ENCODE measurements at places on chromosomes 4 and X.

DNA sequence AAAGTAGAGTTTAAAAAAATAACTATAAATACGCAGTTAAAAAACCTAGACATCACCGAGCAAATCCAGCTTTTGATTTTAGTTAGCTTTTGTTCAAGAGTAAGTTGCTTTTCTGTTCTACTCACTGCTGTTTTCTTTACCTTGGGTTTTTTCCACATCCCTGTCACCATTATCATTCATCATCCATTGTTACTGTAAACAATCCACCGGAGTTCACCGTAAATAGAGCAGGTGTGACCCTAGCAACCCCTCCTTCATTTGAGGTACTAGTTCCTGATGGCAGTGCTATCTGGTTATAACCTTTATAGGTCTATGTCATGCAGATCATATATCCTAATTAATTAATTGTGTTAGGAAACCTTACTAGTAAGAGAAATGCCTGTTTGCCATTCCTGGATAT is 43.0 kb upstream of the TEX13D start:
- no peak for DNase-seq

- no peak for DNase-seq
Measured at GRCh38 chr4:165462009-165462408, 83.2 kb downstream of the CPE start.

DNA sequence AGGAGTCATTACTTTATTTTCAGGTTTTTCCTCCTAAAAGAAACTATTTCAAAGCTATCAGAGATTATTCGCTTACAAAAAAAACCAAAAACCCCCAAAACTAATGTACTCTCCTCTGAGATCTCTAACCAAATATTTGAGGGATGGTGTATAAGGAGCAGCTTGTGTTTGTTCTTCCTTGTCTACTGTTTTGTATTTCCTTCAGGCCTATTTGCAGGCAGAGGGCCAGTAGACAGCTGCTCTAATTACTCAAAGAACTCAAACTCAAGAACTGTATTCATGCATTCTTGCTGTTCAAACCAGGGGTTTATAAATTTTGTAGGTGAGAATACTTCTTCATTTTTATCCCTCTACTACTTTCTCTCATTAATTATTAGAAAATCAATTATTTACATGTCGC is 51.3 kb downstream of the SH3RF1 start:
- DNase-seq: no peak

GRCh38 chrX:149757206-149758067 is 16.4 kb upstream of the HSFX1 start:
- no peak for DNase-seq

DNA sequence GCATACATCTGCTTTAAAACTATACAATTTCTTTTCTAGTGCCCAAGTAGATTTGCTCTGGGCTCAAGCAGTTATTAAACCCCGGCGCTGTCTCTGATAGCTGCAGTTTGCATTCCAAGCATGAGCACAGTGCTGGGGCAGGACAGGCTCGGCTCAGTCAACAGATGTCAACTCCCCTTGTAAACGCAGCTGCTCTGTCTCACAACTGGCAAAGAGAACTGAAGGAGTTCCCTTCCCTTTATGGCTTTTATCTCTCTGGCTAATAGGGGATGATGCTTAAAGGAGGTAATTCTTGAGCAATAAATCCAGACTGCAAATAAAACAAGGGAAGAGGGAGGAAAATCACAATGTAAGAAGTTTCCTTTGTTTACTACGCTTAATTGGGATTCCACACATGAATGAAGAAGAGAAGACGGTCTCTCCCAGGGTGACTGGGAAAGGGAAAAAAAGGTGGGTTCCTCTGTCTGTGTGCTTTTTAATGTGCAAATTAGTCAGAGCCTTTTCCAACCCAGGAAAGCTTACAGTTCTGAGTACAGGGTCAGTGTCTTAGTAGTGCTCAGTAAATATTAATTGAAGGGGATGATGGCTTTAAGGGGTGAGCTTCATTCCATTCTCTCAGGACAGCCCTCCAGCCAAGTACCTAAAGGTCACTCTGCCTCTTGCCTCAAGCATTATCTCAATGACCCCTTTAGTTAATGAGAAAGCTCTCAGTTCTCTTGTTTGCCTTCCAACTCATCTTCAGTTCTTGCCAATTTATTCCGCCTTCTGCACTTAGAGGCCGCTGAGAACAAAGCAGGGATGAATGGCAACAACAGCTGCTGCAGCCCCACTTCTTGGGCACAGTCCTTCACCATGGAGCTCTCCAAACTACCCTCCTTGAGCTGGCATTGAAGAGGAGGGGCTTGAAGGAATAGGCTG is 155.7 kb upstream of the JADE1 start:
- DNase-seq: peak; percentile 74

GRCh38 chr4:99921174-99921573 is 25.2 kb downstream of the DNAJB14 start:
- no peak for DNase-seq

- DNase-seq: no peak
Measured at GRCh38 chrX:120242813-120243212, 7.8 kb upstream of the ZBTB33 start.

- peak; percentile 42 for DNase-seq
Measured at GRCh38 chr4:48184882-48185281, 50.8 kb upstream of the TXK start.

DNA sequence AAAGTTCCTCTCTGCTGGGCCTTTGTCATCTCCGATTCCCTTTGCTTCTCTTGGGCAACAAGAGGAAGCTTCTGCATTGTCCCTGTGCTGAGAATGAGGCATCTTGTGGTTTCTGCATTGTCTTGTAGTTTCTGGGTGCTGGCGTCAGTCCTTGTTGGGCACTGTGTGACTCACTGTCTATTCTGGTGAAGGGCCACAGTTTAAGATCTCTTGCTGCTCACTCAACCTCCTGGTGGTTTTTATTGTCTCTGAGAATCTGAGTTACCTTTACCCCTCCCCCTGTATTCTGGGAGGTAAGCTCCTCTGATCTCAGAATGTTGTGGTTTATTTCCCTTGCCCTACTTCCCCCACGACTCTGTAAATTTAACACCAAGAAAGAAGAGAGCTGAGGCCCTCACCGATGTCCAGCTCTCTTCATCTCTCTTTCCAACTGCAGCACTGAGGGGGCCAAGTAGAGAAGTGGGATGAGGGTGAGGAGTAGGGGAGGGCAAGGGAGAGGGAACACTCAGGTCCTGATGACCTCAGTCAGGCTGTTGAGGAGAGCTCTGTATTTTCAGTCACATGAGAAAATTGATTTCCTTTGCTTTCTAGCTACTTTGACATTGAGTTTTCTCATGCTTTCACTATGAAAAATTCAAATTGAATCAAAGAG is 441.6 kb upstream of the PITX2 start:
- peak; percentile 63 for DNase-seq

DNA sequence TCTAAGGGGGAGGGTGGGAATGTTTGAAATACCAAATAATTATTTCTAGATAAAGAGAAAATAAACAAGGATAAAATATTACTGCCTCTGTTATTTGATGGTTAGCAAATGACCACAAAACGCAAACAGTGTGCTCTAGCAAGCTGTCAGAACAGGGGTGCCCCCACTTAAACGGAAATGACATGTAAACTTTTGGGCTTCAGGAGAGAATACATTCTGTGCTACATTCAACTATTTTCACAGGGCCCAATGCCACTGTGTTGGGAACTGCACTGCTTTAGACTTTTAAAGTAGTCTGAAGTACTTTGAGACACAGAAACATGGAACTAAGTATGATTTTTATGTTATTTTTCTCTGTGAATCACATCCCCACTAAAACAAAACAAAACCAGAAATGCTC is 14.1 kb downstream of the CD40LG start:
- DNase-seq: no peak

DNA sequence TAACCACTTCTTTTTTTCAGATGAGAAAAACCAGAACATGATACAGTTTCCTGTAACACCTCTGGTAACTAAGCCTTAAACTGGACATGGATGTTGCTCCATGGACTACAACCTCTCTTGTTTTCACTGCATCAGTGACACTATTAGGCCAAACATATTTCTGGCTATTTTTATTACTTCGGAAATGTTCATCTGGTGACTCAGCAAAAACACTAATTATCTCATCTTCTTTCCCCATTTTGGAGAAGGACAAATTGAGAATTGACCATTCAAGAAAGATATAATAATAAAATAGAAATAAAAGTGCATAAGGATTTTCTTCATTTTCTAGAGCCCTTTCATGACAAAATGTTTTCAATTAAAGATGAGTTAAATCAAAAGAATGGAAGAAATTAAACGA is 361.9 kb upstream of the TECRL start:
- no peak for DNase-seq
